ENCODE measurements at places on chromosomes 13 and 19.

- no peak for DNase-seq
Measured at GRCh38 chr13:75145927-75146326, 336.0 kb downstream of the TBC1D4 start.

- DNase-seq: no peak
Measured at GRCh38 chr13:48158915-48159314, 64.0 kb upstream of the MED4 start.

GRCh38 chr19:53696951-53697350 is 65.2 kb downstream of the DPRX start:
- DNase-seq: no peak

- DNase-seq: no peak
Measured at GRCh38 chr19:56193981-56194640, 3.5 kb downstream of the ZSCAN5B start.

DNA sequence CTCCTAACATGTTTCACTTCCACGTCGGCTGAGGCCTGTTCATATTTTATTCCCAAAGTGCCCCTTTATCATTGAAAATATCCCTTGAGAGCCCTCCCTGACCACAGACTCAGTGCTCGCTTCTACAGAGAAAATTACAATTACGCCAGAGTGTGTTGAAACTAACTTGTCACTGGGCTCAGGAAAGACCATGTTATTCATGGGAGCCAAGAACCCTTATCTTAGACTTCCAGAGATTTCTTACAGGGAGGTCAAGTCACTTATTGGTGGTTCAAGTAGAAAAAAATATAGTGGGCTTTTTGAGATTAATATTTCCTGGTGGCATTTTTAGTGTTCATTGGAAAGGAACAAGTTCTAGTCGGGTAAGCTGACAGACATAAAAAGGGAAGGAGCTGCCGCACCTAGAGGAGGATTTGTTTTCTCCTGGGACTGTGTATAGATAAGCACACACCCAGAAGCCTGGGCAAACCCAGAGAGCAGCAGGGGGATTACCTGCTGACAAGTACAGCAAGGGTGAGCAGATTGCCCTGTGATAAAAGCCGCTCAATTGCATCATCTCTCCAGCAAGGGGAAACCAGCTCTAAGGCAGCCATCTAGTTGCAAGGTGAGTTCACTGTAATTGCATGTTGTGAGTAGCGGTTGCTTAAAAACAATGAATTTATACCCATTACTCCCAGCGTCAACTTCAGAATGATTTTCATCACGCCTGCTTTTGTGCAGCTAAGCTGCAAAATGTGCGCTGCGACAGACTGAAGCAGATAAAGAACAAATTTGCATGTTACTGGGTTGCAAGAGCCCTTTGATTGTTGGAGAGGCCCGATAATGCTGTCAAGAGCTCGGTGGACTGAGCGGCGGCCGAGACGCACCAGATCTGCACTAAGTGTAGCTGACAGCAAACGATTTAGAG is 46.2 kb downstream of the DCT start:
- no peak for DNase-seq

DNA sequence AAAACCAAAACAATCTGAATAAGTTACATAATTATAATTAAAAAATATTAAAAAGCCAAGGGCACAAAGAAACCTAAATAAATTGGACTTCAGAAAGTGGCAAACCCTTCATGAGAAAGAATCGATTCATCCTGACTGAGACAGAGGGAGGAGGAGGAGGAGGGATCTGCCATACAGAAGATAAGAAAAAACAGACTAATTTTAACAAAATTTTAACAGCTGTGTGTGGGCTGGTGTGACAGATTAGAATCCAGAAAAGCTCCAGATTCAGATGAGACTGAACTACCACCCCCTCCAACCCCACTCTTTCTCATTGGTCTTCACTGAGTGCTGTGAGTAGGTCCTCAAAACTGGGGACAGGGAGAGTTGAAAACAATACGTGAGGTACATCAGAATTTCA is 111.5 kb upstream of the HTR2A start:
- no peak for DNase-seq

DNA sequence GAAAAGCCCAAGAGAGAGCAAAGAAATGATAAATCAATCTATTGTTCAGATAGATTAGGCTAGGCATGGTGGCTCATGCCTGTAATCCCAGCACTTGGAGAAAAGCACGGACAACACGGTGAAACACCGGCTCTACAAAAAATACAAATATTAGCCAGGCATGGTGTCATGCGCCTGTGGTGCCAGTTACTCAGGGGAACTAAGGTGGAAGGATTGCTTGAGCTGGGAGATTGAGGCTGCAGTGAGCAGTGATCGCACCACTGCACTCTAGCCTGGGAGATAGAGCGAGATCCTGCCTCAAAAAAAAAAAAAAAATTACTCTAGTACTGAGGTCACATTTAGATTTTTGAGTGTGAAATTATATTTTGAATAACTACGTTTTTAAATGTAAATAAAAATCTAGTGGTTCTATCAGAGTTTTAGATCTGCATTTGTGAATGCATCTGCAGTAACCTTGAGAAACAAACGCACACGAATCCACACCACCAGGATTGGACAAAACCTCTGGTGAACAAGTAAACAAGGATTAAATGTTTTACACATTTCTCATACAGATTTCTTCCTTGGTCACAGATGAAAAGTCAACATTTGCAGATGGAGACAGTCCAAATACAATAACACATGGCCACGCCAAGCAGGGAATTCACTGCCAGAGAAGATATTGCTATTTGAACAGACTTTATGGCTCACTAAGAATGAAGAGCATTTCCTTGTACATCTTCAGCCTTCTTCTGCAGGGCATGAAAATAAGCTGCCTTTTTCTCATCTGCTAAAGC is 917.6 kb downstream of the PCDH9 start:
- DNase-seq: no peak

Measured in activated naive CD4-positive, alpha-beta T cell treated with Interleukin-2 at 50 U/mL for 16 hours (primary cell).